Hematopoietic multipotent progenitor cell treated with erythropoietin and hydrocortisone succinate and interleukin-3 and kit ligand, for 4 days (in vitro differentiated cells): ENCODE measurements at places on chromosomes 5 and 9.

DNA sequence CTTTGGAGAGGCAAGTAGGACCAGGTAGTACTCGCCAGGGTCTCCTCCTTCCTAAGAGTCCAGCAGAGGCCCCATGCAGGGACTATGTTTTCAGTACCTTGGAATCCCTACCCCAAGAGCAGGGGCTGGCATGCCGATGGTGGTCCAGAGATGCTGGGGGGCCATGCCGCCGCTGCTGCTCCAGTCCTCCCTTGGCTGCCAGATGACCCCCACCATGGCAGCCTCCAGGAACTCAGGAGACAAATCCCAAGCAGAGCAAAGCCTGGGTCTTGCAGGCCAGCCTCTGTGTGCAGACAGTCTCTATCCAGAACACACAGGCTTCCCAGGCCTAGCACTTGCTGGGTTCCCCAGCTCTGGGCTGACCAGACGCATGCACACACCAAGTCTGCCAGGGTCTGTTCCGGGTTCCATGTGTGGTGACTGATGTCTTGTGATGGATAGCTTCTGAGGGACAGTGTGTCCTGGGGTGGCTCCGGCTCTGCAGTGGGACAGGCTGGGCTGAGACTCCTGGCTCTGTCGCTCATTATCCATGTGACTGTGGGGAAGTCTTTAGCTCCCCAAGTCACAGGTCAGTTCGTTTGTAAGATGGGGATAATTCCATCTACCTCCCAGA, 127.3 kb downstream of the CRB2 start:
- no peak for DNase-seq

DNA sequence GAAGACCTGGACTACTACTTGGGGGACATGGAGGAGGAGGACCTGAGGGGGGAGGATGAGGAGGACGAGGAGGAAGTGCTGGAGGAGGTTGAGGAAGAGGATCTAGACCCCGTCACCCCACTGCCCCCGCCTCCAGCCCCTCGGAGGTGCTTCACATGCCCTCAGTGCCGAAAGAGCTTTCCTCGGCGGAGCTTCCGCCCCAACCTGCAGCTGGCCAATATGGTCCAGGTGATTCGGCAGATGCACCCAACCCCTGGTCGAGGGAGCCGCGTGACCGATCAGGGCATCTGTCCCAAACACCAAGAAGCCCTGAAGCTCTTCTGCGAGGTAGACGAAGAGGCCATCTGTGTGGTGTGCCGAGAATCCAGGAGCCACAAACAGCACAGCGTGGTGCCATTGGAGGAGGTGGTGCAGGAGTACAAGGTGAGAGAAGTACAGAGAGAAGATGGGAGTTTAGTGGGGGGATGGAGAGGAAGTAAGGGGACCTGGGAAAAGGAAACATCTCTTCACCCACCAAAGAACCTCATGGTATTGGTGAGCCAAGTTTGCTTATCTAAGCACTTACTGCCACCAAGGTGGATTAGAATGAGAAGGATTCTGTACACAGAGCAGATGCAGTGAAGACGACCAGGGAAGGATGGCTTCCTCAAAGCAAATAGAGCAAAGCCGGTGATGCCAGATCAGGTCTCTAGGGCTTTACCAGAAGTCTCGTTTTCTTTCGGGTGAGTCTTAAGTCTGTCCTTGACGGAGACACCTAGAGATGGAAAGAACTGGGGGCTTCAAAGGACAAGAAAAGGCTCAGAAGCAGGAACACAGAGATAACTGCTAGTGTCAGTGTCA, 1.5 kb downstream of the TRIM41 start:
- no peak for DNase-seq

DNA sequence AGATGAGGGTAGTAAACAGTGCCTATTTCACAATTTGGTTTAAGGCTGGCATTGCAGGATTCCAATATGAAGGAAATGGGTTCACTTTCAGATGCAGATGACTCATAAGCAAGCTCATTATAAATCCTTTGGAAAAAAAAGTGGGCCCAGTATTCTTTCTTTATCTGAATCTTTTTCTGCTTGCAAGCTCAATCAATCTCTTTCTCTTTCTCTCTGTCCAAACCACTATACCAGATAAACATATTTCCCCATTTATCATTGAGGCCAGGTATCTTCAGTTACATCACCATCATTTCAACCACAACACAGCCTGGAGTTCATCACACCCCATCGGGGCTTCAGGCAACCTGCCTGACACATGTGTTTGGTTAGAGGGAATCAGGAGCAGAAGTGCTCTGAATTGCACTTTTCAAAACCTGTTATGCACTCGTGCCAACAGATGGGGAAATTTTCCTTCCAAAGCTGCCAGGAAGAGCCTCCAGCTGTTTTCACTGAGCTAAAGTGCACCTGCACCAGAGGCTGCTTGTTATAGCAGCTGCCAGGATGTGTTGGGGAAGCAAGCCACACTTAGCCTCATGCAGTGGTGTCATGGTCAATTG, 30.0 kb upstream of the MAMDC2 start:
- peak; percentile 2 for DNase-seq

DNA sequence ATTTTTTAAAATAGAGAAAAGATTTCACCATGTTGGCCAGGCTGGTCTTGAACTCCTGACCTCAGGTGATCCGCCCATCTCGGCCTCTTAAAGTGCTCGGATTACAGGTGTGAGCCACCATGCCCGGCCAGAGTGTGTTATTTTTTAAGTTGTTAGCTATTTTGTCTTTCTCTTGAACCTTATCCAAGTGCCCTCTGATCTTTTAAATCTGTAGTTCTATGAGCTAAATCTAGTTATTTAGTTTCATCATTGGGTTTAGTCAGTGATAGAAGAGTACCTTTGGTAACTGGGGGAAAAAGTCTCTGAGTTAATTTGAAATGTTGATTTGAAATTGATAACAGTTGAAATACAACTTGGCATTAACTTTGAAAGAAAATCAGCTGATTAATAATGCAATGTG, 88.3 kb downstream of the NNT start:
- DNase-seq = no peak

GRCh38 chr5:22306011-22306410, 547.1 kb downstream of the CDH12 start:
- DNase-seq = no peak

GRCh38 chr9:27618066-27618465, 44.8 kb upstream of the C9orf72 start:
- no peak for DNase-seq
